ENCODE measurements at places on chromosomes 1 and 21.

- no peak for DNase-seq
These were observed 5.1 kb downstream of the BEND5 start for GRCh38 chr1:48771561-48771960.

- DNase-seq = peak; percentile 70
These were observed 13.4 kb downstream of the LAPTM5 start for GRCh38 chr1:30744060-30744756.

- no peak for DNase-seq
These were observed 538.3 kb upstream of the PKN2 start for GRCh38 chr1:88145752-88146151.

DNA sequence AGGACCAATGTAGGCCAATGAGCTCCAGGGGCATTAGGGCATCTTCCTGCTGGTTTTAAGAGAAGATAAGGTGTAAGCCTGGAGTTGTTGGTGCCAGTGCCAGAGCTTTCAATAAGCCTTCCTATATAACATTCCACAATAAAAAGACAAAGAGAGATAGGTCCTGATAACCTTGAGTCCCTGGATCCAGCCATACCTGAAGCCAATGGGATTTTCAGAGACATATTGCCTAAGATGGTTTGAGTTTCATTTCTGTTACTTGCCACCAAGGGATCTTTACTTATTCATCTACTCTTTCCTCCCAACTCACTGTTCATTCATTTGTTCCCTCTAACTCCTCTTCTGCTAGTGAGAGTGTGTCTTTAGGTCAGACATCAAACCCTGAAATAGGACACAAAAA is 68.8 kb upstream of the CAPZB start:
- no peak for DNase-seq

DNA sequence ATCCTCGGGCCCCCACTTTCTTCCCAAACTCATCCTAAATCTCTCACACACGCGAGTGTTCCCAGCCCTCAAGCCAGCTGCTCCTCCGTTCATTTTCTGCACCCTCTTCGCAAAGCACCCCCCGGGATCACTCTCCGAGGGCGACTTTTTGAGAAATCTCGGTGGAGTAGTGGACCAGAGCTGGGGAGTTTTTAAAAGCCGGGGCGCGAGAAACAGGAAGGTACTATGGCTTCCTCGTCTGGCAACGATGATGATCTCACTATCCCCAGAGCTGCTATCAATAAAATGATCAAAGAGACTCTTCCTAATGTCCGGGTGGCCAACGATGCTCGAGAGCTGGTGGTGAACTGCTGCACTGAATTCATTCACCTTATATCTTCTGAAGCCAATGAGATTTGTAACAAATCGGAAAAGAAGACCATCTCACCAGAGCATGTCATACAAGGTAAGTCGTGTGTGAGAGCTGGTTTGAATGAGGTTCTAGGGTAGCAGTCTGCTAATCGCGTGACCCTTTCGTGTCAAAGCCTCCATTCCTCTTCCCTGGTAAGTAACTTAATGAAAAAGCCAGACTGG is 800 bp downstream of the DR1 start:
- peak; percentile 62 for DNase-seq

- no peak for DNase-seq
These were observed 503.9 kb upstream of the USP24 start for GRCh38 chr1:55718758-55719671.

GRCh38 chr1:55833529-55834091 is 618.4 kb upstream of the USP24 start:
- no peak for DNase-seq

DNA sequence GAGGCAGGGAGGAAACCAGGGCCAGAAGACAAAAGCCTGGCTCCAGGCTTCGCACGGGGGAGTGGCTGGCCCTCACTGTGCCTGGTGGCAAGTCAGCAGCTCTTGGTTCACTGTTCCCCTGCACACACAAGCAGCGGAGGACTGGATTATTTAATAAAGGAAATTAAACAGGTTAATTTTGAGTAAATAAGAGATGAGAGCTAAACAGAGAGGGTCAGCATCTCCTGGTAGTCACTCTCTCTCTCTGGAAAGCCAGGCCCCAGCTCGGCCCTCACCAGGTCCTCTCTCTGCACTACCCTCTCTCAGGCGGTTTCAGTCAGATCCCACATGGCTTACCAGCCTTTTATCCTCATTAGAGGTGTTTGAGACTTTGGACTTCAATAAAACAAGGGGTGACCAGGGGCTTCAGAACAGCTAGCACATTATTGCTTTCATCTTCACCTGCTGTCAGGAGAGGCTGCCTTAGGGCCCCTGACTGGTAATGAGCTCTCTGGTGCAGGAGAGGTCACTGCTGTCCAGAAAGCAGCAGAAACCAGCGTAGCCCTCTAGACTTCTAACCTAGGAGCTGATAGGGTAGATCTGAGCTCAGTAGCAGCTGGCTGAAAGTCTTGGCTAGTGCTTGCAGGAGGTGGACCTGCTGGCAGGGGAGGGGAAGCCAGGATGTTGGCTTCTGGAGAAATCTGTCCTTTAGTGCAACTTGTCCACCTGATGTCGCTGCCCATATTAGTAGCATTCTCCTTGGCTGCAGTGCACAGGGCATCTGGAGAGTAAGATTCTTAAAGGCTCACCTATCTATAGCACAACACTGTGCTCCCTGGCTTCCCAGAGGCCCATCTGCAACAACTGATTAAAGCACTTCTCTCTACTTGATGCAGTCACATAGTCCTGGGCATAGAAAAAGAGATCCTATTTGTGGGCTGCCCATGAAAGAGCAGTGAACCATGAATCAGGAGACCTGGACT is 45.9 kb downstream of the SYT6 start:
- DNase-seq = no peak

- no peak for DNase-seq
These were observed 18.7 kb downstream of the PRPF38A start for GRCh38 chr1:52423055-52423454.

GRCh38 chr1:36178471-36179219 is 22.7 kb downstream of the MAP7D1 start:
- no peak for DNase-seq

Data from CD4-positive, alpha-beta T cell treated with Interleukin-17A for 1 hour (primary cell).